AG09309 (cell line): ENCODE measurements at places on chromosomes 13 and 19.

DNA sequence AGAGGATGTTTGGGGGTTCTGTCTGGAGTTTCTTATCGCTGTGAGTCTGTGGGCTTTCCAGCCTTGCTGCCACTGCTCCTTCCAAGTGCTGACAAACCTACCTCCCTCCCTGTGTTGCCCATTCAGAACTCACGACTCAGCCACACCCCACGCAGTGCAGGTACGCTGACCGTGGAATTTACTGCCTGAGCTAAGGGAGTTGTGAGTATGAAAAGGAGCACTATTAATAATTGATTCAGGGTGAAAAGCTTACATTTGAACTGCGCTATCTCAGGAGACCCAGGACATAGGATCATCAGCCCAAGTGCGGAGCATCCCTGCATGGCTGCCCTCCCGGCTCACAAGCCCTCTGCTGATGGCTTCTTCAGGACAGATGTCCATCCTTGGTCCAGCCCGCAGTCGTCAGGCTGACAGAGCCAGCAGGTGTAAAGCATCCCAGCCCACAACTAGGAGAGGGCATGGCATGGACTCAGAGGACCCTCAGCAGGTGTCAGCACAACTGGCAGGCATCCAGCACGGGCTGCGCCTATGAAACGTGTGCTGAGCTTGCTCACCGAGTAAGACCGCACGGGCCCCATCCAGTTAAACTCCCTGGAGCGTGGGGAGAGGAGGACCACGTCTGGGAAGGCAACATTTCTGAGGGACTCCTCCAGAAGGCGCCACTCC is 244.0 kb downstream of the COL4A1 start:
- no peak for DNase-seq

DNA sequence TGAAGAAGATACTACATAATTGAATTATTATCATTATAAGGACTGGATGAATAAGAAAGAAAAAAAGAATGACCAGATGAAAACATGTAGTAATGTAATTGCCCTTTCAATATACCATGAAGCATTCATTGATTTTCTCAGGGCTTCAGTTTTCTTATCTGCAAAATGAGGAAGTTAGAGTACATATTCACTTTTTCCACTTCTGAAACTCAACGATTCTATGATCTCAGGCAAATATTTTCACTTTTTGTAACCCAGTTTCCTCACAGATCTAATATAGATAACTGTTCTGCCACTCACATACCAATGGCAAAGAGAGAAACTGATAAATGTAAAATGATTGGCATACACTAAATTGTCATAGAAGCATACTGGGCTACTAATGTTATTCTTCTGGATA is 856.6 kb upstream of the KLHL1 start:
- no peak for DNase-seq

- no peak for DNase-seq
These were observed 7.1 kb upstream of the CLPP start for GRCh38 chr19:6354098-6354674.

GRCh38 chr13:60689571-60689970 is 292.6 kb downstream of the TDRD3 start:
- DNase-seq: no peak

DNA sequence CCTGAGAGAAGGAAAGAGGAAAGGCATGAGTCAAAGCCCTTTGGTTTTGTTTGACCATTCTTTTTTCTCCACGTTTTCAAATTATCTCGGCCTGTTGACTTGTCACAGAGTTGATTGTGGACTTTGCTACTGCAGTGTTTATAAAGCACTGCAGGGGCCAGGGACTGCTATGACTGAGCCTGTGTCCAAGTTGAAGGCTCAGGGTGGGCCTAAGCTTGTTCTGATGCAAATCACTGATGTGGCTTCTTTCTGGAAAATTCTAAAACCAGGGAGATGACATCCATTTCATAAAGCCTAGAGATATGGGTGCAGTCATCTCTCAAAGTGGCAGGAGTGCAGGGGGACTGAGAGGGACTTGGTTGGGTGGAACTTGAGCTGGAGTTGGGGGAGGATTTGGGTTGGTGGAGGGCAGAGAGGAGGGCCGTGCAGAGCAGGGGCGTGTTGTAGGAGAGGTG is 1.2 kb upstream of the CXCL17 start:
- no peak for DNase-seq

- DNase-seq: no peak
These were observed 6.8 kb downstream of the ATP8A2 start for GRCh38 chr13:25378528-25378927.

DNA sequence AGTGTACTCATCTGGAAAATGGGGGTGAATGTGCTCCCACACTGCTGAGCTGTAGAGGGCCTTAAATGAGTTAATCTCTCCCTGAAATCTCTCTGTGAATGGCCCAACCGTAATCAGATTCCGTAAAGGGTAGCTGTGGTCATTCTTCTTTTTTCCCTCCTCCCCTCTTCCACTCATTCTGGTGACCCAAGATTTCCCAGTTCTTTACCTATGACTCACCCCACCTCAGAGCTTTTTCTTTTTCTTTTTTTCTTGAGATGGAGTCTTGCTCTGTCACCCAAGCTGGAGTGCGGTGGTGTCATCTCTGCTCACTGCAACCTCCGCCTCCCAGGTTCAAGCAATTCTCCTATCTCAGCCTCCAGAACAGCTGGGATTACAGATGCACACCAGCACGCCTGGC is 33.3 kb upstream of the MUC16 start:
- no peak for DNase-seq

DNA sequence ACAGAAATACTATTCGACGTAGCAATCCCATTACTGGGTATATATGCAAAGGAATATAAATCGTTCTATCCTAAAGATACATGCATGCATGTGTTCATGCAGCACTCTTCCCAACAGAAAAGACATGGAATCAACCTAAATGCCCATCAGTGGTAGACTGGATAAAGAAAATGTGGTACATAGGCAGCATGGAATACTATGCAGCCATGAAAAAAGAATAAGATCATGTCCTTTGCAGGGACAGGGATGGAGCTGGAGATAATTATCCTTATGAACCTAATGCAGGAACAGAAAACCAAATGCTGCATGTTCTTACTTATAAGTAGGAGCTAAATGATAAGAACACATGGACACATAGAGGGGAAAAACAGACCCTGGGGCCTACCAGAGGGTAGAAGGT is 89.3 kb downstream of the UBL3 start:
- DNase-seq: no peak
